Lower leg skin (tissue), 4 donors: ENCODE measurements at places on chromosomes 4 and X.

GRCh38 chr4:27327421-27328181 lies 467.0 kb downstream of the STIM2 start:
- DNase-seq, result no peak

DNA sequence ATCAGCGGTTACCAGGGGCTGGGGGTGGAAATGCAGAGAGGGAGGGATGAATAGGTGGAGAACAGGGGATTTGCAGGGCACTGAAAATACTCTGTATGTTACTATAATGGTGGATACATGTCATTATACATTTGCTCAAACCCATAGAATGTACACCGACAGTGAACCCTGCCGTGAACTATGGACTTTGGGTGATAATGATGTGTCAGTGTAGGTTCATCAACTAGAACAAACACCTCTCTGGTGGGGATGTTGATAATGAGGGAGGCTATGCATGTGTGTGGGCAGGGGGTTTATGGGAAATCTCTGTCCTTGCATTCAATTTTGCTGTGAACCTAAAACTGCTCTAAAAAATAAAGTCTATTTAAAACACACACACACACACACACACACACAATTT lies 11.5 kb downstream of the HPSE start:
- no peak for DNase-seq

GRCh38 chrX:49175435-49176274 lies 4.0 kb downstream of the PLP2 start:
- no peak for DNase-seq

GRCh38 chr4:44447563-44448504 lies 775 bp downstream of the KCTD8 start:
- no peak for DNase-seq

GRCh38 chrX:38750551-38750950 lies 50.7 kb upstream of the MID1IP1 start:
- DNase-seq, result no peak

GRCh38 chr4:177264788-177265422 lies 44.8 kb upstream of the NEIL3 start:
- DNase-seq, result no peak

DNA sequence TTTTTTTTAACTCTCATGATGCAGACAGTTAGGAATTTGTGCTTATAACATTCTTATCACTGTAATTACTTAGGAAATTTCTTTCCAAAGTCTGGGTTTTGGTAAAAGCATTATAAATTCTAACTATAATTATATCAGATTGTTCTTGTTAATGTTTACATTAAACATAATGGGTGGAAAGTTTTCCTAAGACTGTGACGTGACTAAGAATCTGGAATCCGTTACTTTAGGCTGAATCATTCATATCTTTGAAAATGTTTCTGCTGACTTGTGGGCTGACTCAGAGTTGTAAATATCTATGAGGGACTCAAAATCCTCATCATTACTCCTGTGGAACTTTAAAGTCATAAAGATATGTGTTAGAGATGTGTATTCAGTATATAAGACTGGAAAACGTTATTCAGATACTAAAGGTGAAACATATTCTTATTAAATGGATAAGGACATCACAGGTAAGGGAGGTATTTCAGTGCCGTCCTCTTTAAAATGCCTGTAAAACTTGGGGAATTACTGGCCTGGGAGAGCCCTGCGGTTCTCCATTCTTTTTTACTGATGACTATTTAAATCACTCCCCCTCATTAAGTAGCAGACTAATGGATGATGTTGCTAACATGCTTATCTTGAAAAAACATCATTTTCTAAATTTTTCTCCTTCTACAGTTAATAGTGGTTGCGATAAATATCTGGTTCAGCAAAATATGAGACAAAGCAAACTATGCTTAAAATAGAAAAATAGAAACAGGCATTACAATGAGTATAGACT lies 159.0 kb downstream of the DCLK2 start:
- DNase-seq, result no peak

DNA sequence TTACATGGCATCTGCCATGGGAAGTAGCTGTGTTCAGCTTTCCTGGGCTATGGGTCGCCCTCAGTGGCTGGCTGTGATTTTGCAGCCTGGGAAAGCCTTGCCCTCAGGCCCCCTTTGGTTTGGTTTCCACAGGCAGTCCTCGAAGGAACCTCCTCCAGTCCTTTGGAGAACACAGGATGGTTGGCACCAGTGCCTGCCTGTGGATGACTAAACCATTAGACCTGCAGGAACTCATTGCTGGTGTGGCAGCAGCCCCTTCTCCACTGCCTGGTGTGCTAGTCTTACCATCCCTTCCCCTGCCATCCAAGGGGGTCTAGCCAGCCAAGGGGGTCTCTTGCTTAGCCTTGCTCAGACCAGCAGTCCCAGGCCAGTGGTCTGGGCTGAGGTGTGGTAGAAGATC lies 71.4 kb upstream of the PJA1 start:
- DNase-seq, result peak; percentile 48

GRCh38 chrX:151754641-151755215 lies 20.2 kb downstream of the CNGA2 start:
- peak; percentile 50 for DNase-seq

DNA sequence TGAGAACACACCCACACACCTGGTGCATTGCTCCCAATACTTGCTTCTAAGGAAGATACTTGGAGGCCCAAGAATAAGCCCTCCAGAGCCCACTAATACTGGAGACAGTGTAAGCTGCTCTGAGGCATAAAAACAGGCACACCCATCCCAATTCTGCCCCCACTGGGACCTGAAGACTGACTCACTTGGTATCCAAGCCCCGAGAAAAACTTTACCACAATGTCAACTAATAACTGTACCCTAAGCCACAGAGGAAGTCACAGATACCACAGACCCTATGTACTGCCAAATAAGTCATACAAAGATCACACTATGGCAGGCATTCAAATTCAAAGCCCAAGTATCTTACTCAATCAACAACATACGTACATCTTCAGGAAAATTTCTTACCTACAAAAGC lies 398.2 kb upstream of the SPANXN1 start:
- no peak for DNase-seq

DNA sequence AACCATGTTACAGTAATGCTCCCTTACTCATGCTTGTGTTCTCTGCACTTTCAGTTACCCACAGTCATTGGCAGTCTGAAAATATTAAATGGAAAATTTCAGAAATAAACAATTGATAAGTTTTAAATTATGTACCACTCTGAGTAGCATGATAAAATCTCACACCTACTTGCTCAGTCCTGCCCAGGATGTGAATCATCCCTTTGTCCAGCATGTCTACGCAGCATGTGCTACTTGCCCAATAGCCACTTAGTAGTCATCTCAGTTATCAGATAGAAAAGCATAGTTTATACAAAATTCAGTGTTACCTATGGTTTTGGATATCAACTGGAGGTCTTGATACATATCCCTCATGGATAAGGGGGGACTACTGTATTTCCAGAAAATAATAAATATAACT lies 577.1 kb downstream of the GALNTL6 start:
- no peak for DNase-seq
